NCI-H1048 (cell line): ENCODE measurements at places on chromosomes 1 and 21.

- no peak for DNase-seq
Measured at GRCh38 chr1:4395158-4395557, 259.3 kb upstream of the AJAP1 start.

- DNase-seq: no peak
Measured at GRCh38 chr1:44860331-44860730, 17.3 kb upstream of the PTCH2 start.

- DNase-seq: no peak
Measured at GRCh38 chr1:52920791-52921291, 699 bp downstream of the ECHDC2 start.

DNA sequence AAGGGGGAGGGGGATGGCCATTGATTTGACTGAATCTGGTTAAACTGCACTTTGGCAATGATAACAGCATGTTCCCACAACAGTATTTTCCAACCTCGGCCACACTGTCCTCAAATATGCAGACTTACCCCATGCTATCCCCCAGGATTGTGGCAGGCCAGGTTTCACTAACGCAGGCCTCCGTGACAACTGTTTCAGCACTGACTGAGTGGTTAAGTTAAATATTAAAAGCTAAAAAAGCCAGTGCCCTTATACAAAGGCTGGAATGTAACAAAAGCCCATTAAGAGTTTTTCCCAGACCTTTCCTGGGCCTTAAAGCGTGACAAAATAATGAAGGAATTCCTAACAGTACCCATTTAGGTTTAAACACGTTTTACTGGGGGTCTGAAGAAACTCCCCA lies 202.9 kb downstream of the USP25 start:
- no peak for DNase-seq

- no peak for DNase-seq
Measured at GRCh38 chr1:21911205-21912001, 25.7 kb downstream of the HSPG2 start.

DNA sequence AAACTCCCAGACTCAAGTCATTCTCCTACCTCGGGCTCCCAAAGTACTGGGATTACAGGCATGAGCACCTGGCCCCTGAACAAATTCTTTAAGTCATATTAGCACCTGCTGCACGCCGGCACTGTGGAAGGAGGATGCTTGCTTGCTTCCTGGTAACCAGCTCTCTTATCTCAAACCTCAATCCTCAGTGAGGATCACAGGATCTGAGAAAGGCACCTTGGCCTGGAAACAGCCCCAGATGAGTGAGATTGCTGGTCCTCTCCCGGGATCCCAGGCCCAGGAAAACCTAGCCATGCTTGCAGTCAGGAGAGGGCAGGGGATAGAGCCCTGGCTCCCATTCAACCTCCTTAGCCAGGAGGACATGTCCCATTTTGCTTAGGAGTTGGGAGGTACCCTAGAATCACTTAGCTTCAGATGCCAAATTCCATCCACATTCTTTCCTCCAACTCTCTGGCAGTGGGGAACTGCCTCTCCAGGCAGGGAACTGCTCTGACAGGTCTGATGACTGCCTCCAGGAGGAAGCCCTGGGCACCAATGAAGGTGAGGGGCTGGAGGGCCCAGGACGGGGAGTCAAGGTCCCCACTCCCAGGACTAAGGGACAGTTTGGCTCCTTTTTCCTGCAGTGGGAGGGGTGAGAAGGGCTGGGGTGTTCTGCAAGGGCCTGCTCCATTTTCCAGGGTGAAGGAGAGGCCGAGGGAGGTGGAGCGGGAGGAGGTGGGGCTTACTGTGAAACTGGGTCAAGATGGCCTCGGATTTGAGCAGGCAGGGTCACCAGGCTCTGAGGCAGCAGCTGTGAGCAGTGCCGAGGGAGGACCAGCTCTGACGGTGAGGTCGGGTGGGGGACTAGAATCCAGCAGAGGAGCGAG lies 9.5 kb downstream of the GPR37L1 start:
- DNase-seq: no peak

DNA sequence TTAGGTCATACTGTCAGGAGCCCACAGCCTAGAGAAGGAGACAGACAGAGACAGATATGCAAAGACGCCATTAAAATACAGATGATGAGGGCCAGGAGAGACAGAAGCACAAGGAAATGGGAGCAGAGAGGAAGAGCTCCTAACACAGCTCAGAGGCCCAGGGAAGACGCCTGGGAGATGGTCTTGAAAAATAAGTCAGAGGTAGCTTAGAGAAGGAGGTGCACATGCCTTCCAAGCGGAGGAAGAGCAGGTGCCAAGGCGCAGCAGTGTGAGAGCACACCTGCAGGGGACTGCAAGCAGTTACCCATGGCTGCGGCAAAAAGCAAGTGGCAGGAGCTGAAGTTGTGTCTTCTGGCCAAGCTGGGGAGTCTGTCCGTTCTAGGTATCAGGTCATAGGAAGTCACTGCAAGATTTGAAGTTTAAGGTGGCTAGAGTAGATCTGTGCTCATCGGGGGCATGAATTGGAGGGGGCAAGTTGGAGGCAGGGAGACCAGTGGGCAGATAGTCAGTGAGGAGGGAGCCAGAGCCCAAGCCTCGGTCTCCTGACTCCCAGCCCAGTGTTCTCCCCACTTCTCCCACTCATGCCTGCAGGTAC lies 1.3 kb upstream of the TRABD2B start:
- no peak for DNase-seq

GRCh38 chr21:46100426-46100825 lies 2.5 kb downstream of the COL6A2 start:
- DNase-seq: no peak

DNA sequence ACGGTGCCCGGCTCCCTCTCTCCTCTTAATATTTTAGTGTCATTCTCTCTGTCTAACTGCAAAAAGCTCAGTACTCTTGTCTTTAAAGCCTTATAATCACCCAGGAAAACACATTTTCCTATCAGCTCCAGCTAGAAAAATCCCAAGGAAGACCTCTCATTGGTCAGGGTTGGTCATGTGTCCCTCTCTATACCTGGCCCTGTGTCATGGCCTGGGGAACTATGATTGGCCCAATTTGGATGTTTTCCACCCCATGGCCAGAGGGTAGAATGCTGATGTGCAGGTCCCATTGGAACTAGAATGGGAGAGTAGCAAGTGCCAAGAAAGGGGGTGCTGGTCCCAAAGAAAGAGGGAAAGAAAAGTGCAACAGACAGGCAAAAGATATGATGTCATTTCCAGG lies 27.3 kb downstream of the CAMK2N1 start:
- no peak for DNase-seq

DNA sequence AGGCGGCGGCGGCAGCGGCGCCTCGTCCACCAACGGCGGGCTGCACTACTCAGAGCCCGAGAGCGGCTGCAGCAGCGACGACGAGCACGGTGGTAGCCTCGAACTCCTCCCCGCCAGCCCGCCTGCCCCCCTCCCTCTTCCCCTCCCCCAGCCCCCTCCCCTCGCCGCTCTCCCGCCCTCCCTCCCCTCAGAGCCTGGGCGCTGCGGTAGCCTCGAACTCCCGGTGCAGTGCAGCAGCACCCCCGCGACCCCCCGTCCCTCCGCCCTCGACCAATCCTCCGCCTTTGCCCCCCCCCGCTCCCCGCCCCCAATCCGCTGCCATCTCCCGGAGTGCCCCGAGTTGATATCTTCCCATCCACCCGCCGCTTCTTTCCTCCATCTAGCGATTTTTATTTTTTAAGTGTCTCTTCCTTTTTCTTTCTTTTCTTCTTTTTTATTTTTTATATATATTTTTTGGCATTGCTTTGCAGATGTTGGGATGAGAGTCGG lies 516 bp downstream of the RCOR3 start:
- DNase-seq: peak; percentile 80

- no peak for DNase-seq
Measured at GRCh38 chr1:226653311-226653921, 85.7 kb downstream of the ITPKB start.

DNA sequence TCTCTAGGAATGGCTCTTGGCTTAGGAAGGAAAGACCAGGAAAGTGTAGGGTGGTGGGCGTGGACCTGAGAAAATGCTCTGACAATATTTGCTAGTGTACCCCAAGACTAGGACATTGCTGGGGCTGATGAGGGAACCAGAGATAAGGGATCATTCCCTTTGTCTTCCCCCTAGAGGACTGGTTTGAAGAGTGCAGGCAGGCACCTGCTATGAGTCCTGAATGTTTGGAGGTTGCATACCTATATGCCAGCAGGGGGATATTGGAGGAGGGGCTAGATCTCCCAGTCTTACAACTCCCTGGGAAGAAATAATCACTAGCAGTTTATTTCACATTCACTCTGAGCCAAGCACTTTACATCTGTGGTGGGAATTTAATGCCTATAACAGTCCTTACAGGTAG lies 6.0 kb upstream of the BCL10 start:
- DNase-seq: no peak

- DNase-seq: no peak
Measured at GRCh38 chr1:197145446-197146024, 934 bp downstream of the ASPM start.

GRCh38 chr1:72606216-72606810 lies 324.0 kb upstream of the NEGR1 start:
- no peak for DNase-seq

DNA sequence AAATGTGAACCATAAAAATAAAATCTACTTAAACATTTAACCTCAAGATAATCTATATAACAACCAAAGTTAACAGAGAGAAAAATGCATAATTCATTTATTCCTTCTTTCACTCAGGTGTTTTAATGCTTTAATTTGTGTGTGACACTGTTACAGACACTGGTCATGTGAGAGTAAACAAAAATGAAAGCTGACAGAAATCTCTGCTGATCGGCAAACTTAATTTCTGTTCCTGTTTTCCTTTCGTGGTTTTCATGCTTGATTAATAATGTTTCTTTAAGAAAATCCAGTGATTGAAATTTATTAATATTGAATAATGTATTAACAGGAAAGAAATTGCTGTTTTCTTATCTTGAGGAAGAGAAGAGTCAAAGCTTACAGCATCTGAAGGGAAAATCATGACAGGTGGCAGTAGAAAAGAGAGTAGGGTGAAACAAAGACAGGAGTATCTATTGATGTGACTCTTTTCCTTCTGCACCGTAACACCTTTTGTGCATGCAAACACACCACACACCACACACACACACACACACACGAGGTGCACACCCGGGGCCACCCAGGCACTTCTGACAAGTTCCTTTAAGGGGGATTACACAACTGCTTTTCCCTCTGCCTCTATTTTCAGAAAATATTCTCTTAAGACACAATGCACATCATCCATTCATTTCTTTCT lies 1.6 kb downstream of the OR2AK2 start:
- no peak for DNase-seq

- peak; percentile 5 for DNase-seq
Measured at GRCh38 chr1:99180915-99181314, 83.4 kb upstream of the PLPPR4 start.

DNA sequence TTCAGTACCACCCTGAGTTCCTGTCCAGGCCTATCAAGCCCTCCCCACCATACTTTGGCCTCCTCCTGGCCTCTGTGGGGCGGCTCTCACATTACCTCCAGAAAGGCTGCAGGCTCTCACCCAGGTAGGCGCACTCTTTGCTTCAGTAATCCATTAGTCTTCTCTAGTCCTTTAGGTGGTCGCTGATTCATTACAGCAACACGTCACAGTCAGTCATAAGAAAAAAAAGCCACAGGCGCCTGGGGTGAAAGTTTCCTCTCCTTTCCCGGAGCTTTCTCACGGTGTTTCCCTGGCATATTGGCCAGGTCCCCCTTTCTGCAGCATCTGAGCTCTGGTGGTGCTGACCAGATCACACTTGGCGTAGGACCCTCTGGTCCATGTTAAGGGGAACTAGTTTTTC lies 12.1 kb downstream of the SLFNL1 start:
- no peak for DNase-seq

GRCh38 chr1:145985502-145986439 lies 10.6 kb downstream of the TXNIP start:
- DNase-seq: no peak

GRCh38 chr1:202700061-202700460 lies 10.2 kb downstream of the SYT2 start:
- no peak for DNase-seq

DNA sequence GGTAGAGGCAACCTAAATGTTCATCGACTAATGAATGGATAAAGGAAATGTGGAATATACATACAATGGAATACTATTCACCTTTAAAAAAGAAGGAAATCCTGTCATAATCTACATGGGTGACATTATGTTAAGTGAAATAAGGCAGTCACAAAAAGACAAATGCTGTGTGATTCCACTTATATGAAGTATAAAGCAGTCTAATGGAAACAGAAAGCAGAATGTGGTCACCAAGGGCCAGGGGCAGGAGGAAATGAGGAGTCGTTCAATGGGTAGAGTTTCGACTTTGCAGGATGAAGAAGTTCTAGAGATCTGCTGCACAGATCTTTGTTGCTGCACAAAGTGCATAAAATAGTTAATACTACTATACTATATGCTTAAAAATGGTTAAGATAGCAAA lies 7.8 kb downstream of the DIPK1A start:
- DNase-seq: no peak

GRCh38 chr21:45347048-45347711 lies 57.8 kb upstream of the COL18A1 start:
- DNase-seq: no peak

- DNase-seq: no peak
Measured at GRCh38 chr1:231950331-231951128, 323.9 kb downstream of the DISC1 start.

DNA sequence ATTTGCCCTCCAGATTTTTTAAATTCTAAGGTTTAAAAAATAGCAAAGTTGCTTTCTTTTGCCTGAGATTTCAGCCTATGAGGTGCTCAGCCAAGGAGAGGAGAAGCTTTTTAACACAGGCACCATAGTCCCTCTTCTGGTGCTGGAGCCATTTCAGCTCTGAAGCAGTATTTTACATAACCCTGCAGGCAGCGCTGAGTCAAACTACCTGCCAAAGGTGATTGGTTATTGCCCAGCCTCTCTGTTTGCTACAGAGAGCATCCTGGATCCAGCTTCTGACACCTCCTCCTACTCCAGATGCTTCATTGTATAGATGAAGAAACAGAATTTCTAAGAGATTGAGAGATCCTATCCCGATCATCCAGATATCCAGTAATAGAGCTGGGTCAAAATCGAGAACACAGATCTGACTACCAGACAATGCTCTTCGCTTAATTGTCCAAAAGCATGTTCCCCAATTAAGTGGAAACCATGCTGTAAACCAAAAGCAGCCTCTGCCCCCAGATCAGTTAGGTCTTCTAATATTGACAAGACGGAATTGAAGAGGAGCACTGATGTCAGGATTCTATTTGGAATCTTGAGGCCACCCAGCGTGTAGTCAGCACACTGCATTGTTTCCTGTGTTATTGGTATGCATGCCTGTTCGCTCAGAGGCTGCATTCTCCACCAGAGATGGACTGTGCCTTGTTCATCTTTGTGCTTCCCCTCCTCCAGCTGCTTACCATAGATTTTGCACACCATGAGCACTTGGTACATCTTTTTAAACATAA lies 22.1 kb downstream of the RGS8 start:
- no peak for DNase-seq
